ENCODE measurements at places on chromosomes 3 and 15. TPM values are rescaled to one million over a fixed set of nuclear protein-coding genes. Genes with fewer than 3 reads are reported as not detected.

LARP6 gene
- 93.6 TPM for total RNA-seq

ARRDC4 gene
- total RNA-seq = 7.7 TPM

PRKCI gene
- 167 TPM for total RNA-seq

SLC35G2 gene
- total RNA-seq = 5.5 TPM

CCDC13 gene
- 0.95 TPM for total RNA-seq

SLC24A5 gene
- not detected for total RNA-seq

PRSS50 gene
- not detected for total RNA-seq

RTP3 gene
- total RNA-seq = not detected

C2CD4A gene
- not detected for total RNA-seq

APH1B gene
- total RNA-seq = 12.1 TPM

GABRB3 gene
- 0.16 TPM for total RNA-seq

ZNF80 gene
- total RNA-seq = not detected

CAMP gene
- not detected for total RNA-seq

EPHB1 gene
- total RNA-seq = 0.63 TPM

ETV5 gene
- 5.4 TPM for total RNA-seq

MTFMT gene
- total RNA-seq = 13.4 TPM

SLC28A2 gene
- total RNA-seq = not detected

CPN2 gene
- not detected for total RNA-seq

CACNA2D2 gene
- total RNA-seq = 0.16 TPM

SI gene
- not detected for total RNA-seq

RFTN1 gene
- 59.6 TPM for total RNA-seq

OGG1 gene
- 23.5 TPM for total RNA-seq

CCR9 gene
- total RNA-seq = not detected

PLA2G4D gene
- total RNA-seq = not detected

CYP8B1 gene
- not detected for total RNA-seq

STRA6 gene
- 0.79 TPM for total RNA-seq

PLAAT1 gene
- total RNA-seq = not detected

TIMP4 gene
- 12.0 TPM for total RNA-seq

TGM4 gene
- under 0.01 TPM for total RNA-seq

CPLX3 gene
- total RNA-seq = under 0.01 TPM

HGD gene
- total RNA-seq = 0.32 TPM

SLC6A11 gene
- not detected for total RNA-seq

COPG1 gene
- total RNA-seq = 338 TPM

GOLGA8G gene
- not detected for total RNA-seq

TLR9 gene
- total RNA-seq = under 0.01 TPM

ARHGAP31 gene
- total RNA-seq = 3.3 TPM

NR1I2 gene
- total RNA-seq = under 0.01 TPM

BFSP2 gene
- not detected for total RNA-seq

PLSCR5 gene
- not detected for total RNA-seq

EFCC1 gene
- under 0.01 TPM for total RNA-seq

HES1 gene
- total RNA-seq = 4.7 TPM

GYG1 gene
- 38.5 TPM for total RNA-seq

CXCR6 gene
- not detected for total RNA-seq

FBXO40 gene
- total RNA-seq = not detected

LYSMD2 gene
- total RNA-seq = 2.5 TPM

LINGO1 gene
- not detected for total RNA-seq

APPL1 gene
- 31.9 TPM for total RNA-seq

RBP2 gene
- not detected for total RNA-seq

DUOX1 gene
- total RNA-seq = under 0.01 TPM
